ENCODE measurements at places on chromosomes 5 and 9. TPM values are rescaled to one million over a fixed set of nuclear protein-coding genes. Genes with fewer than 3 reads are reported as not detected.

Gene ZNF300
- total RNA-seq, result 7.0 TPM

Gene SPATA31A3
- not detected for total RNA-seq

DNA sequence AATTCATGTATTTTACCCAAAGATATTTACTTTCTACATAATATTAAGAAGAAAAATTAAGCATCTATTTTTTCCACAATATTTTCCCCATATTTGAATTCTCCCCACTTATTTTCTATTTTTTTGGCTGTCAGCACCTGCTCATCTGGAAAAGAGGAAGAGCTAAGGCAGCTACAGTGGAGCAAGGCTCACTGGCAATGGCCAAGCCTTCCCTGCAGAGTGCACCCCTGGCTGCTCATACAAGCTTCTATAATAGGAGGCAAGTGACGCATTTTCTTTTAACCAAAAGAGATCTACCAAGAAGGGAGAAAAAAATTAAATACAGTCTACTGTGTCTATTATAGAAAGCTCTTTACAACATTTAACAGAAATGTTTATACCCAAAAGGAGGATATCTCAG, 72.5 kb downstream of the AUH start:
- DNase-seq, result no peak

DNA sequence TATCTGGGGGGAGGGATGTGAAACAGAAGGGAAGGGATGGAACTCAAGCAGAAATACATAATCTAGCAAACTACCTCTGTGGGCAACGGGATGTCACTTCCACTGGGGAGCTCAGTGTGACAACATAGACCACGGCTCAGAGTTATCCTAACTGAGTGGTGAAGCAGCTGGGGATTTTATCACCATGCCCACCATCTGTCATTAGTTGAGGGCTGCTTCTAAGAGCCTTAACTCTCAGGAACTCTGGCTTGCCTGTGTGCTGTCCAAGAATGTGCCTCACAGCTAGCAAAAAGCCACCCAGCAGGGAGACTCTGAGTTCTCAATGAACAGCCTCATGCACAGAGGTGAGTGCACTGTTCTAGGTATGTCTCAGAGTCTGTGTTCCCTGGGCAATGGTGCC, 90.6 kb upstream of the CXCL14 start:
- no peak for DNase-seq

- DNase-seq, result no peak
These were observed 101.9 kb downstream of the ADAMTS2 start for GRCh38 chr5:179243333-179243732.

- no peak for DNase-seq
These were observed 247.6 kb downstream of the TMEM232 start for GRCh38 chr5:110478895-110479294.

DNA sequence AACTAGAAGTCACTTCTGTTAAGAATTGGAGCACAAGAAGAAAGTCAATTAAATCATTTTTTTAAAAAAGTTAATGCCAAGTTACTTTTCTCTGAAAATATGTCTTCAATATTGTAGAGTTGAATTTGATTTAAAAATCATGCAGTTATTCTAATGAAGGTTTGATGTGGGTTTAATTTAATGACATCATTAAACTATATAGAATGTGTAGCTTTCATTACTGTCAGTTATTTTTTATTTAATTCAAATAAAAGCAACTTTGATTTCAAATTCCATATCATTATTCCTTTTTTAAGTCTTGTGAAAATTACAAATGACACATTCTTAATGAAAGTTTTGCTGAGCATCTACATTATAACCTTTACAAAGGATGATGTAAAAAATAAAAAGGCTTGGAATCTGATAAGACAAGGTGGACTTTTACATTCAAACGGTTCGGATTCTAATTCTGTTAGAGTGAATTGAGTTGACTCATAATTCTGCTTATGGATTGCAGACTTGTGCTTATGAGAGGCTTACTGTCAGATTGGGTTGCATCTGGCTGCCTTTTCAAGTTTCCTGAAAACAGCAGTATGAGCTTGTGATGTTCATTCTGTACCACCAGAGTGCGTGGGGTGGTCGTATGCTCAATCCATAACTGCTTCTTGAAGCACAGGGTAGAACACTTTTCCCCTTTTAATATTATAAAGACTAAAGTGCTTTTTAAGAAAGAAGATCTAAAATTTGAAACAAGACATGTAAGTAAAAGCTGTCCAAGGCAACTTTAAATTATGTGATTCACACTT, 253.0 kb upstream of the ARRDC3 start:
- DNase-seq, result no peak

- DNase-seq, result peak; percentile 82
These were observed 36.7 kb downstream of the MTREX start for GRCh38 chr5:55344392-55344992.

DNA sequence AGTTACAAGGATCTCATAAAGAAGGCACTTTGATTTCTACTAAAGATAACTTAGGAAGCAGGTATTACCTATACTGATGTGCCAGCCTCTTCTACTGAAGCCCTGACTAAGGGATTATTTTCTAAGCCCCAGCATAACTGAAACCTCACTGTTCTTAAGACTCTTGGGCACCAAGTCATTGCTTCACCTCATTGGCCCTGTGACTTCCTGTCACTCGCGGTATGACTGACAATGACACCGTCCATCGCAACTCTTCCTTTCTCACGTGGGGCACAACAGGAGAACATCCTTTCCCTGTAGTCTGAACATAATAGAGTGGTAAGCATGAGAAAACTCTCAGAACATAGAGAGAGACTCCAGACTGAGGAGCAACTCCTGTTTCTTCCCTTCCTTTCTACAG, 6.4 kb downstream of the OR2V2 start:
- no peak for DNase-seq

DNA sequence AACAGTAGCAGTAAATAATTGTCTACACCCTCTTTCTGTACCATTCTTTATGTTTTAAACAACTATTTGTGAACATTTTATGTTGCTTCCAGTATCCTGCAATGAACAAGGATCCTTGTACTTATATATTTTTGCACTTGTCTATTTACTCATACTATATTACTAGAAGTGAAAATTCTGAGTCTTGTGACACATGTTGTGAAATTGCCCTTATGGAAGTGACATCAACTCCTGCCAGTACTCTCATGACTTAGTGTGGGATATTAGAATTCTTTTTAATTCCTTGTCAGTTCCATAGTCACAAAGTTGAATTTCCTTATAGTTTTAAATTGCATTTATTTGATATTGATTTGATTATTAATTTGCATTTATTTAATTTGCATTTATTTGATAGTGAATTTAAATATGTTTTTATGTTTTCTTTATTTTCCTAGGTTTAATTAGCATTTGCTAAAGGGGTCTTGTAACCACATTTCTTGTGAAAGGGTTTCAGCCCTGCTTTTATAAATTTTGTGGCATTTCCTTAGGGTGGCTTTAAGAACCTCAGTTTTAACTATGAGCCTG, 27.7 kb downstream of the PARP8 start:
- no peak for DNase-seq

DNA sequence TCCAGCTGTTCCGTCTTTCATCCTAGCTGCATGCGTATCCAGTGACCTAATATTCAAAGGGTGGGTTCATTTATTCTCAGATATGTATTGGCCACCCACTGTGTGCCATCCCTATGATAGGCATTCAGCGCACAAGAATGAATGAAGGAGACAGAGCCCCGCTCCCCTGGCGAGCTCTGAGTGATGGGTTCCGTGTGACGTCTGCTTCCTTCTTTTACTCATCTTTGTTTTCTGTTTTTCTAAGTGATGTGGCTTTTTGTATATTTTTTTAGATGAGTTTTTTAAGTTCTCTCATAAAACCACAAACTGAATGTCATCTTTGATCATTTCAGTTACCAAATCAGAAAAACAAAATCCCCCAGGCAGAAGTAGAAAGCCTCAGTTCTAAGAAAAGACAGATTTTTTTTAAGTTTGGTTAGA, 168.3 kb upstream of the OTULINL start:
- DNase-seq, result no peak

GRCh38 chr5:181173420-181174342, 26.3 kb downstream of the OR2V2 start:
- no peak for DNase-seq

DNA sequence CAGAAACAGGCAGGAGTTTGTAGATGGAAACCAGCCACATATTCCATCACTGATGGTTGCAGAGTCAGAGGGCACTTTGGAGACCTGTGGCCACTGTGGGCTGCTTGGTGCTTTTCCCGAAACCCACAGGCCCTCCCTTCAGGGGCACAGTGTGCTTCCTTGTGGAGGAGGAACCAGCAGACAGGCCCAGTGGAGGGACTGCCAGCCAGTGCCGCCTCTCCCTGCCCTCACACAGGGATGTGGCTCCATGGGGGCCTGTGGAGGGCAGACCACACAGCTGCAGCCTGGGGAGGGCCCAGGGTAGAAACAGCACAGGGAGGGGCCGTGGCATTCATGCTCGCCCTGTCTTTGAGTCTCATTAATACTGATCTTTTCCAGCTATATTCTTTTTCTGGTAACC, 35.2 kb downstream of the CEP72 start:
- DNase-seq, result no peak

All from stomach (tissue), 19 donors.